GF-D8 (cell line): ENCODE measurements at places on chromosomes 2 and 18.

DNA sequence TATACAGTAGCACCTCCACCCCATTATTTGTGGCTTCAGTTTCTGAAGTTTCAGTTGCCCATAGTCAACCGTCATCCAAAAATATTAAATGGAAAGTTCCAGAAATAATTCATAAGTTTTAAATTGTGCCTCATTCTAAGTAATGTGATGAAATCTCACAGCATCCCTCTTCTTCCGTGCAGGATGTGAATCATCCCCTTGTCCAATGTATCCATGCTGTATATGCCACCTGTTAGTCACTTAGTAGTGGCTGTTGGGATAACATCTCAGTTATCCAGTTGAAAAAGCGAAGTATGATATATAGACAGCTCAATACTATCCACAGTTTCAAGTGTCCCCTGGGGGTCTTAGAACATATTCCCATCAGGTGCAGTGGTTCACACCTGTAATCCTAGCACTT is 119.1 kb upstream of the OTX1 start:
- DNase-seq = no peak

DNA sequence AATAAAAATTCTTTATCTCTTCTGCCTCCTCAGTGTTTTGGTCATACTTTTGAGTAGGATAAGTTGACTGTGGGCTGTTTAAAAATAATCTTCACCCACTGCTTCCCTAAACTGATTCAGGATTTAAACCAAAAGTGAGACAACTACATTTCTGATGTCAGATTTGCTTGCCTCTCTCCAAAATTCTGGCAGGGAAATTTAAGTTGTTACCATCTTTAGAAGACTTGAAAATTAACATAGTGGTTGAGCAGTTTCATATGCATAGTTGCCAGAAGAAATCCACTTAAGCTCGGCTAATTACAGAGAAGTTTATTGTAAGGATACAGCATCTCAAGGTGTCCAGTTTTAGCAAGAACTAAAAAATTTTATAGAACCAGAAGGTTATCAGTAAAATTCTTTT is 57.0 kb downstream of the MAIP1 start:
- no peak for DNase-seq

- no peak for DNase-seq
Measured at GRCh38 chr18:44883671-44884070, 203.0 kb downstream of the SETBP1 start.

DNA sequence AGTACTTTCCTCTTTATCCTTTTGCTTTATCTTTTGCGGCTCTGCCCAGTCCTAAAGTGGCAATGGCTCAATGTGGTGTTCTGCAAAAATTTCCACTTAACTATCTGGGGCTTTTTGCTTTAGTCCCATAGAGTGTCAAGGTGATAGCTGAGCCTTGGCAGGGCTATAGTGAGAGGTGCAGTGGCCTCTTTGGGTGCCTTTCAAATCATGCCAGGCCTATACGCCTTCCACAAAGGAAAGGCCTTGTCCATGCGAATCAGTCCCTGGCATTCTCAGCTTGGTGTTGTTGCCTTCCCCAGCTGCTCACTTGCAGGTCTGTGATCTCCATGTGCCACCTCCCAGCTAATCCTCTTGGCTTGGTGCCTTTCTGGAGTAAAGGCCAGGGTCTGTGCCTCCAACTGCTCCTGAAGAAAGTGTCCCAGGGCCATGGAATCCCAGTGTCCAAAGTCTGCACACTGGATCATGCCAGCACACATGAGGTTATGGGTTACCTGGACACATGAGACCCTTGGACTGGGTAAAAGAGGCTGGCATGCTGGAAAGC is 26.6 kb downstream of the PAX8 start:
- DNase-seq = no peak

DNA sequence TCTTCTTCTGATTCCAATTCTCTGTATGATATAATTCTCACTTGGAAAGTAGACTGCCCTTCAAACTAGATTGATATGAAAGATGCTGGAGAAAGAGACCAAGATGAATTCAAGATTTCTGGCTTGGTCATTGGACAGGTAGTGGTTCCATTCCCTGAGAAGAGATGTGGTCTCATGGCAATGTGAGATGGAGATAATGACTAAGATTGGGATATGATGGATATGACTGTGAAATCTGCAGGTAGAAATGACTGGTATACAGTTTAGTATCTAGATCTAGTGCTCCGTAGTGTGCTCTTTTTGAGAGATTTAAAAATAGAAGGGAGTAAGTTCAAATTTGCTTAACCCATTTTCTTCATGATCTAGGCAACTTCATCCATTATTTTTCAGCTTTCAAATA is 425.4 kb upstream of the TRIB2 start:
- no peak for DNase-seq

- DNase-seq = no peak
Measured at GRCh38 chr2:218984239-218985020, 554 bp downstream of the FEV start.

DNA sequence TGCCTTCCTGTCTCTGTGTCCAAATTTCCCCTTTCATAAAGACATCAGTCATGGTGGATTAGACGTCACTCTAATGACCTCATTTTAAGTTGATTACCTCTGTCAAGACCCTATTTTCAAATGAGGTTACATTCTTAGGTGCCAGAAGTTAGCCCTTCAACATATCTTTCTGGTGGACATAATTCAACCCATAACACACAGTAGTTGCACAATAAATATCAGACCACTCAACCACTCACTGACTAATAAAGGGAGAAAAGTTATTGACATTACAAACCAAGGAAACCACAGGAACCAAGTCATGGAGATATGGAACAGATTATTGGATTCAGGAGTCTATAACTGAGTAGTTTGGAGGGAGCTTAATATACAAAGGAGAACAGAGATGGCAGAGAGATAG is 377.4 kb upstream of the ACVR2A start:
- DNase-seq = no peak

DNA sequence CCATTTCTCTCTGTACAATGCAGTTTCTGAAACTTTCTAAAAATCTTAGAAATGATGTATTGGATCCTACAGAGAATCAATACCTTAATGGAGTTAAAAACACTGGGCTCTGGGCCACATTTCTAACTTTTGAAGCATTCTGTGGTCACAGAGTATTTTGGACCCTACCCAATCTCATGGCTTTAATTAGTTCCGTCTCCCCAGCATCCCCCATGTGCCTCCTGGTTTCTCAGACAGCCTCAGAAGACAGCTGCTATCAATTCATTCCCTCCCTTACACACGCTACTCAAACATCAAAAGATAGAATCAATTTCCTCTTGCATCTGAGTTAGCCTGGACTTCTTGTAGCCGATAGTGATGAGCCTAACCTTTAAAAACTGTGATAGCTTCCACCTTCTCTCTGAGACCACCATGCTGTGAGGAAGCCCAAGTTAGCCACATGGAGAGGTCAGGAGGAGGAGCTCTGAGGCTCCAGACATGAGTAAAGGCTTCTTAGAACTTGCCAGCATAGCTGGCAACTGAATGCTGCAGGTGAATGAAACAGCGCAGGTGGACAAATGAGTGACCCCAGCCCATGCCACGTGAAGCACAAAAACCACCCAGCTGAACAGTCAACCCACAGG is 10.4 kb downstream of the ADCY3 start:
- DNase-seq = no peak

- DNase-seq = no peak
Measured at GRCh38 chr18:47204908-47205522, 28.9 kb upstream of the IER3IP1 start.

GRCh38 chr18:8106603-8107002 is 502.6 kb upstream of the RAB12 start:
- no peak for DNase-seq

DNA sequence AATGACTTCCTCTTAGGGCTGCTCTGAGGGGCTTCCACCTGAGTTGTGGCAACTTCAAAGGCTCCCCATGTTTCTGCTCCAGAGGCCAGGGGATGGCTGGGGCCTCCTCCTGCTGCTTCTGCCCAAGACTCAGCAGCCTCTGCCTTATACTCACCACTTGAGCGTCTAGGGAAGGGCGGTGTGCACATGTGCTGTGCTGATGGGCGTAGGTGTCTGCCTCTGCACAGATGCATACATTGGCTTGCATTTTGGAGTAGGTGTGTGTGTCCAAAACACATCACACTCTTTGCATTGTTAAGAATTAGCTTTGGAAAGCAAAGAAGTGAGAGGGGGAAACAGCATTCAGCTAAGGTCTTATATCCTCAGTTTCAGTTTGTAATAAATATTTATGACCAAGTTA is 85.2 kb downstream of the EN1 start:
- no peak for DNase-seq

DNA sequence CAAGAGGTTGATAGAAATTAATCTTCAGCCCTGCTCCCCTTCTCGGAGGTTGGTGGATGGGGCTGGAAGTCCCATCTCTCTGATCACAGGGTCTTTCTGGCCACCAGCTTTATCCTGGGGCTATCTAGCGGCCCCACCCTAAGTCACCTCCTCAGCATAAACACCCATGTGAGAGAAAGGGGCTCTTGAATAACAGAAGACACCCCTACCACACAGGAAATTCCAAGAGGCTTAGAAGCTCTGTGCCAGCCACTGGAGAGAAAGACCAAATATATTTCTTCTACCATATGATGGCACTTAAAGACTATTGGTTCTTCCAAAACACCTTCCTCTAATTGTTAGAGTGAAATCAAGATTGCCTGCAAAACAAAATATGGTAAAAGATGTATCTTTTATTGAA is 219.7 kb downstream of the VAPA start:
- DNase-seq = no peak

- no peak for DNase-seq
Measured at GRCh38 chr2:32862269-32863055, 84.3 kb upstream of the LTBP1 start.

- DNase-seq = no peak
Measured at GRCh38 chr2:195051401-195051800, 605.6 kb upstream of the SLC39A10 start.

DNA sequence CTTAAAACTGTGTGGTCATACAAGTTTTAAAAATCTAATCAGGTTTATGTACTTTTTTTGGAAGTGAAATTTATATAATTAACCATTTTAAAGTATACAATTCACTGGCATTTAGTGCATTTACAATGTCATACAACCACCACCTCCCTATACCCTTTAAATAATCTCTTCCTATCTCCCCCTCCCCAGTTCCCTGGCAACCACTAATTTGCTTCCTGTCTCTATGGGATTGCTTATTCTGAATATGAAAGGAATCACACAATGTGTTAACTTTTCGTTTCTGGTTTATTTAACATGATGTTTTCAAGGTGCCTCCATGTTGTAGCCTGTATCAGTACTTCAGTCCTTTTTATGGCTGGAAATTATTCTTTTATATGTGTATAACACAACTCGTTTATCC is 19.4 kb downstream of the CHMP3 start:
- DNase-seq = no peak

DNA sequence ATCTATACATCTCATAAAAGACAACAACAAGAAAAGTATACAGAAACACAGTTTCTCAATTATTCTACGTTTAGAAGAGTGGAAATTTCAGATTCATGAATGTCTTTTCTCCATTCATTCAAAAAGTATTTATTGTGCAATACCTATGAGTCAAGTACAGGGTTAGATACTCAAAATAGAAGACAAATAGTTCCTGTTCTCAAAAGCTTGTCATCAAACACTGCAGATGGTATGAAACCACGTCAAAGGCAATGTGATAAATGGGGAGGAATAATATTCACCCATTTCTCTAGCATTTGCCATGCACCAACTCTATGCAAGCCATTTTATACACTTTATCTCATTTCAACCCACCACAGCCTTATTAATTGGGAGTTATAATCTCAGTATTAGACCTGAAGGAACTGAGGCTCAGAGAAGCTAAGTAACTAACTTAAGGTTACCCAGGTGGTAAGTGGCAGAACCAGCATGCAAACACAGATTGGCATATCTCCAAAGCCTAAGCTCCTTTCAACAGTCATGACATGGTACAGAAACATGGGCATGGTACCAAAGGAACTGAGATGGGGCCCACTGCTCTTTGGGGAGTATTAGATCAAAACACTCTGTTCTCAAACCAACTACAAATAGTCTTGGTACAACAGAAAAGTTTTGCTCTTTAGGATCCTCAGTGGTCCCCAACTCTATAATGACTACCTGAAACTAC is 67.2 kb upstream of the NPAS2 start:
- DNase-seq = no peak

DNA sequence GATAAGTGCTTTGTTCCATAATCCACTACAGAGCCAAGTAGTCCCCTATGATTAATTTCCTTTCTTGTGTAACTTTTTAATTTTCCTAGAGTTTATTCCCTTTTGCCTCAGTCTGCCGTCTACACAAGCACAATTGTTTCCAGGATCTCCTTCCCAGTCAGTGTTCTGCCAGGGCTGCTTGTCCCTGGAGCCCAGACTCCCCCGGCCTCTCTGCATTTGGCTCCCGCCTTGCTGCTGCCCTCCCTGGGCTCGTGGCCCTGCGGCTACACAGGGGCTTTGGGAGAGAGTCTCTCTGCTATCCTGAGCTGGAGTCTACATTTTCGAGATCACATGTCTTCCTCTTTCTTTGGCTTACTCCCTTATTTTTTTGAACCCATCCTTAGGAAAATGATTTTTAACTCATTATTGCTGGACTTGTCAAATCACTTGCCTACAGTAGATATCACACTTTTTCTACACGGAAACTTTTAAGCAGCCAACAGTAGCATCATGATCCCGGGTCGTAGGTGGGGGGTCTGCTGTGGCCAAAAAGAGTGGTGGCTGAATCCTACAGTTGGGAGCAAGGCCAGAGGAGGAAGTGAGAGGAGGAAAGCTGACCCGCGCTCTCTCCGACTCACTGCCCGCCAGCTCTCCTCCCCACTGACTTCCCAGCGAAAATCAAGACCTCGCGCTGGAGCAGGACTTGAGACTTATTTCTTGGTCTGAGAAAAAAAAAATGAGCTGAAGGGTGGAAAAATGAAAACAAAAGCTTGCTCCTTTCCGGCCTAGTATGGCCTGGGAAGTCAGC is 9.4 kb downstream of the FBLN7 start:
- no peak for DNase-seq

DNA sequence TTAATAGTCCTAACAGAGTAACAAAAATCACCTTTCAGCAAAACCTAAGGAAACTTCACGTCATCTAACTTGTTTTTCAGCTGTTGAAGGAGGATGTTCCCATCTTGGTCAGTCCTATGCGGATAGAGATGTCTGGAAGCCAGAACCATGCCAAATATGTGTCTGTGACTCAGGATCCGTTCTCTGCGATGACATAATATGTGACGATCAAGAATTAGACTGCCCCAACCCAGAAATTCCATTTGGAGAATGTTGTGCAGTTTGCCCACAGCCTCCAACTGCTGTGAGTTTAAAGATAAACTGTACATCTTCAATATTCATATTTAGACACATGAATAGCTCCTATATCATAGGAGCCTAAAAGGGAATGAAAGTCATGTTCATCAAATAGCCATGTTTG is 10.5 kb downstream of the COL3A1 start:
- DNase-seq = no peak

GRCh38 chr2:19865151-19865550 is 36.6 kb downstream of the TTC32 start:
- no peak for DNase-seq

- no peak for DNase-seq
Measured at GRCh38 chr2:179455172-179455524, 190.5 kb upstream of the SESTD1 start.

GRCh38 chr18:59517446-59518165 is 158.5 kb upstream of the LMAN1 start:
- no peak for DNase-seq

- DNase-seq = no peak
Measured at GRCh38 chr2:12465631-12466135, 251.1 kb upstream of the TRIB2 start.

GRCh38 chr2:147933931-147934330 is 86.6 kb downstream of the ORC4 start:
- DNase-seq = no peak
